ENCODE measurements at places on chromosomes 7 and 10.

- no peak for DNase-seq
Measured at GRCh38 chr10:20274571-20274970, 458.3 kb downstream of the PLXDC2 start.

GRCh38 chr7:108004220-108005142 lies 1.5 kb upstream of the LAMB1 start:
- DNase-seq = no peak

DNA sequence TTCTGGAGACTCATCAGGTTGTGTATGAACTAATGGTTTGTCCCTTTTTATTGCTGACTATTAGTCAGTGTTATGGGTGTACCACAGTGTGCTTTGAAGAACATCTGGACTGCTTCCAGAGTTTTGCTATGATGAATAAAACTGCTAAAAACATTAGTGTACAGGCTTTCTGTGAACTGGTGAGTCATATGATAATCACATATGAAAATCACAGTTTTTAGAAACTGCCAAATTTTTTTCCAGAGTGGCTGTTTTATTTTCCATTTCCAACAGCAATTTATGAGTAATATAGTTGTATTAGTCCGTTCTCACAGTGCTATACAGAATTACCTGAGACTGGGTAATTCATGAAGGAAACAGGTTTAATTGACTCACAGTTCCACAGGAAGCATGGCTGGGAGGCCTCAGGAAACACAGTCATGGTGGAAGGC lies 281.2 kb upstream of the VSTM2A start:
- no peak for DNase-seq

- no peak for DNase-seq
Measured at GRCh38 chr7:119228482-119228881, 1004.0 kb downstream of the ANKRD7 start.

- no peak for DNase-seq
Measured at GRCh38 chr10:63133821-63134557, 861 bp downstream of the NRBF2 start.

DNA sequence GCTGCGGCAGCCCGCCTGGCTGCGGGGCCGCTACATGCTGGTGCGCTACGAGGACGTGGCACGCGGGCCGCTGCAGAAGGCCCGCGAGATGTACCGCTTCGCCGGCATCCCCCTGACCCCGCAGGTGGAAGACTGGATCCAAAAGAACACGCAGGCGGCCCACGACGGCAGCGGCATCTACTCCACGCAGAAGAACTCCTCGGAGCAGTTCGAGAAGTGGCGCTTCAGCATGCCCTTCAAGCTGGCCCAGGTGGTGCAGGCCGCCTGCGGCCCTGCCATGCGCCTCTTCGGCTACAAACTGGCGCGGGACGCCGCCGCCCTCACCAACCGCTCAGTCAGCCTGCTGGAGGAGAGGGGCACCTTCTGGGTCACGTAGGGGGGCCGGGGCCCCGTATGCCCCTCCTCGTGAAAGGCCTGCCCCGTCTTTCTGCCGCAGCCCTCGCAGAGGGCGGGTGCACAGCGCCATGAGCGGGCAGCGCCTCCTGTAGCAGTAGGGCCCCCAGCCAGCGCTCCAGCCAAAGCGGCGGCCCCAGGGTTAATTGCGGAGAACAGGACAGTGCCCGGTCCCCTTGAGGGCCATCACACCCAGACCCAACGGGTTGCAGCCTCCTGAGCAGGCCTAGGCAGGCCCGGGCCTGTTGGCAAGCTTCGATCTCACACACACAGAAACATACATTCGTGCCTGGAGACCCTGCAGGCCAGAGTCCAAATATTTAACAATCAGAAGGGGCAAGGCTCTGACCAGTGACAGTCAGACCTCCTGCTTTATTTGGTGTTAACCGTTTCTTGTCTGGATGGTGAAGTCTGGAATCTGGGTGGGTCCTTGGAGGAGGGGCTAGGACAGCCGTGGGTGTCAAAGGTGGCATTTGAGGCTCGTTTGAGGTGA lies 44.1 kb downstream of the CHST3 start:
- no peak for DNase-seq

- no peak for DNase-seq
Measured at GRCh38 chr10:9825491-9826018, 1192.1 kb upstream of the CELF2 start.

- DNase-seq = no peak
Measured at GRCh38 chr7:50711271-50712175, 71.2 kb downstream of the GRB10 start.

DNA sequence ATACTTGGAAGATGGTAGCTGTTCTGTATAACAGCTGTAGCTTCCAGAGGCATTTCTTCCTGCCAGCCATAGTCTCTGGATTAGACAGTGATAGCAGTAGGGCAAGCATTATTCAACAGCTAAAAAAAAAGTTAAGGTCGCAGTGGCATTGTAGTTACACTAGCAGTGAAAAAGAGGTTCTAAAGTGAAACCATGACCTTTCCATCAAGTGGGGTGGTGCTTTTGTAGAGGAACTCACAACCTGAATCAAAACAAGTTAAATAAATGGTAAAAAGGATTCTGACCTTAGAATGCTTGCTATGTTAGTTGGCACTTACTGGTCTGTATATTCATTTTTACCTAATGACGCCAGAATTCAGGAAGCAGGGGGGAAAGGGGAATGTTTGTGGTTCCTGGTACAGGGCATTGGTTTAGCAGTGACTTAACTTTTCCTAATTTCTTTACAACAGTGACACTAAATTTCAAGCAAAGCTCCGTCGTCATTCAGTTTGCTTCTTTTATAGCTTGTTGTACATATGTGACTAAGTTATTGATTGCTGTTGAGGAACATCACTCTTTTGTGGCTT lies 55.0 kb downstream of the GBF1 start:
- DNase-seq = no peak

DNA sequence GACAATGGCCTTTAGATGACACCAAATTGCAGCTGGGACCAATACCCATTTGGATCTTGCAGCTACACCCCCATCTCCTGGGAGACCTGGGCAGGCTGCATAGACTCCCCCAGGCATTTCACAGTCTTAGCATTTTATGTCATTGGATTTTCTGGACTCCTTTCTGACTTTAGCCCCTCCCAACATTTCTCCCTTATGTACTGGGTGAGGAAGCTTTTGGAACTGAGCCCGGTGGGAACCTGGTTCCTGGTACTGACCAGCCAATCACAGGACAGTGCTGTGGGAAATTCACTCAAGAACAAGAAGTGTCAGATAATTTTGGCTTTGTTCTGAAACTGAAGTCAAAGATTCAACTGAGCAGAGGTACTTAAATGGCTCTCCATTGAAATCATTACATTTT lies 177.7 kb downstream of the ACTR3B start:
- no peak for DNase-seq

DNA sequence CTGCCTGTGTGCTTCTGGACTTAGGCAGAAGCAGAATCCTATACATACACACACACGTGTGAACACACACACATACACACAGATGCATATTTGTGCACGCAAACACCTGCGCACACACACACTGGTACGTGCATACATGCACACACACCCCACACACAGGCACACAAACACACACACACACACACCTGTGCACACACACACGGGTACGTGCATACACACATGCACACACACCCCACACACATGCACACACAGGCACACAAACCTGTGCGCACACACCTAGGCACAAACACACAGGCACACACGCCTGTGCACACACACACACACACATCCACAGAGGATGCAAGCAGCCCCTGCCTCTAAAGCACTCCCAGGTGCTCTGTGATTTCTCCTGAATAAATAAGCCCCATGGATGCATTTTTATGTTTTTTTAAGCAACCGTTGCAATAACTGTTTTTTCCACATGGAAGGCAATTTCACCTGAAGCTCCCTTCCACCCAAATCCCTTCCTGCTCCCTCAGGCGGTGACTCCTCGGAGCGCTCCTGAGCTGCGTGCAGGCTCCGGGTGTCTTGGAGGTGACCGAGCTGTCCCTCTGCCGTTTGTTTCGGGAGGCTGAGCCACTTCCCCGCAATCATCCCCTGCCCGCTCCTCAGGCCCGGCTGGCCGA lies 41.5 kb upstream of the PDGFA start:
- no peak for DNase-seq

- DNase-seq = no peak
Measured at GRCh38 chr7:101133621-101134398, 6.9 kb downstream of the SERPINE1 start.

DNA sequence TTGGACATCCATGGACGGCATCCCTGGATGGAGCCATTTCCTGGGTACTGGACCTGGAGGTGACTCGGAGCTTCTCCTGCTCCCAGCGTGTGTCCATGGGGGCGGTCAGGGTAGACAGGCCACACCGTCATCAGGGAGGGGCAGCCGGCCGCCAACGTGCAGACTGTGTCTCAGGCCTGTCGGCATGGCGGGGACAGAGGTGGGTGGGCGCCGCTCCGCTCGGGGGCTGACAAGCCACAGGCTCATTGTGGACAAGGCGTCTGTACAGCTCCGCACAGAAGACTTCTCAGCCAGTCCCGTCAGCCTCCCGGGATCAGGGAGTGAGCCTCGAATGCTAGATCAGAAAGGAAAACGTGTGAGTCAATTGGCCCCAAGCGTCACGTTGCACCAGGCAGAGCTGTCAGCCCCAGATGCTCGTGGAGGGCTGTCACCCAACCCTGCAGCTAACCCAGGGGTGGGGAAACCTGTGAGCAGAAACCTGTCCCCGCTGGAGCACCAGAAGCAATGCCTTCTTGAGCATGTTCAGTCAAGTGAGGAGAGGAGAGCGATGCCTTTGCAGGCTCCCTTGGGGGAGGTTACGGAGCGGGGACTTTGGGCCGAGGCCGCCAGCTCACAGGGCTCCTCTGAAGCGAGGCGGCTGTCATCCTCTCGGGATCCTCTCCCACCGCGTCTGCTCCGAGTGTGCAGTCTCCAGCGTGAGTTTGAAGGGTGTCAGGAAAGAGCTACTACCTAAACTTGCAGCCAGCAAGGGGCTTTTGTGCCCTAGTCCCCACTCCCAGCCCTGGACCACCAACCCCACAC lies 16.0 kb upstream of the DPYSL4 start:
- no peak for DNase-seq

- no peak for DNase-seq
Measured at GRCh38 chr10:118495499-118495898, 99.9 kb downstream of the PRLHR start.

GRCh38 chr7:136325578-136325977 lies 348.4 kb upstream of the MTPN start:
- DNase-seq = no peak

GRCh38 chr10:112912410-112912928 lies 37.6 kb upstream of the TCF7L2 start:
- DNase-seq = no peak

GRCh38 chr10:117797296-117797695 lies 249.4 kb downstream of the RAB11FIP2 start:
- no peak for DNase-seq

GRCh38 chr7:3951316-3952055 lies 650.4 kb downstream of the SDK1 start:
- no peak for DNase-seq

DNA sequence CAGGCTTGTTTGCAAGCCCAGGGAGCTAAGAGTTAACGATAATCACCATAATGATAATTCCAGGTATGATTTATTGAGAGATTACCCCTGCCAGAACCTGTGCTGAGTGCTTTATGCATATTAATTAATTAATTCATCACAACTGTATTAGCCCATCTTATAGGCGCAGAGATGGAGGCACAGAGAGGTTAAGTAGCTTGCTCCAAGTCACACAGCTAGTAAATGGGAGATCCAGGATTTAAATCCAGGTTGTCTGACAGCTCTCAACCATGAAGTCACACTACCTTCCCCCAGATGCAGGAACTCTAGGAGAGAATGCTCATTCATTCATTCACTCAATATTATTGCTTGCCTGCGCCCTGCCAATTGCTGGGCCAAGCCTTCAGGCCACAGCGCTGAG lies 84.5 kb downstream of the FAM241B start:
- no peak for DNase-seq

GRCh38 chr10:113917636-113918035 lies 63.2 kb downstream of the NHLRC2 start:
- DNase-seq = no peak

- DNase-seq = no peak
Measured at GRCh38 chr7:123649964-123650363, 5.7 kb upstream of the LMOD2 start.

- DNase-seq = peak; percentile 60
Measured at GRCh38 chr10:122267849-122268737, 3.0 kb upstream of the BTBD16 start.

DNA sequence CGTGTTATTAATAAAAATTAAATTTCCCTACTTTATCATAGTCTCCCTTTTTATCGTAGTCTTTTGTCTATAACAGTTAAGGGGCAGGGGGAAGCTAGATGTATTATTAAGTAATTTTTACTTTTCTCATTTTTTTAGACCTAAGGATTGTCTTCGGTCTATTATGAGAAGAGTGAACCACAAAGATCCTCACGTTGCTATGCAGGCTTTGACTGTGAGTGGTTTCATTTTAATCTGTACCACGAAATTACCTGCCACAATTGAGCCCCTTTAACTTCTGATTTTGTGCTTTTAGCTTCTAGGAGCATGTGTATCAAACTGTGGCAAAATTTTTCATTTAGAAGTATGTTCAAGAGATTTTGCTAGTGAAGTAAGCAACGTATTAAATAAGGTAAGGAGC lies 40.6 kb downstream of the STAM start:
- no peak for DNase-seq

- no peak for DNase-seq
Measured at GRCh38 chr10:31350891-31351290, 31.9 kb downstream of the ZEB1 start.

GRCh38 chr7:11747715-11748485 lies 84.1 kb downstream of the THSD7A start:
- DNase-seq = no peak

- DNase-seq = no peak
Measured at GRCh38 chr10:118106426-118106825, 59.7 kb upstream of the RAB11FIP2 start.

DNA sequence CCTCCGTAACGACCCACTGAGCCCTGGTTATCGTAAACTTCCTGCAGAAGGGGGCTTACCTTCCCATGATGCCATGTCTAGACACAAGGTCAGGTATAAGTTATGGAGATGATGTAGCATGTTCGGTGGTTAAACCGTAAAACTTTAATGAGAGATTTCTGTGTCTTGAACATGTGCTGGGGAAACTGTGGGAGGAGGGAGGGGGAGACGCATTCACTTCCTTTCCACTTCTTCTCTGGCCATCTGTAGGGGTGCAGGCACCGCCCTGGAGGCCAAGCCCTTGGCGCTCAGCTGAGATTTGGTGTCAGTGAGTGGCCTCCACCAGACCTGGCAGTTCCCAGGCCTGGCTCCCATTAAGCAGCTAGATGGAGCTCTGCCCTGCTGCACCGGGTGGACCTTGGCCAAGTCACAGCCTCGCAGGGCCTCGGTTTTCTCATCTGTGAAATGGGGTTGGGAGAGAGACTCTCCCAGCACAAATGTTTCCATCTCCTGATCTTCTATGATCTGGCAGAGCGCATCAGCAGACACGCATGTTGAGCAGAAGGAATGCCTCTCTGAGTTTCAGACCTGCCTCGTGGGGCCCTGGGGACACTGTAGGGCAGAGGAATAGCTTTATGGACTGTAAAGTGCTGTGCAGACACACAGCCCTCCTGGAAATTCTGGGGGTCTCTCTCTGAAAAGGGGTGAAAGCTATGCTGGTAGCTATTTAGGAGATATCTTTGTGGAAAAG lies 106.0 kb downstream of the COL26A1 start:
- DNase-seq = no peak
